SW 1271 (cell line): ENCODE measurements at places on chromosomes 2 and 18.

- no peak for DNase-seq
Observed at GRCh38 chr2:54962935-54963440, 87.3 kb downstream of the RTN4 start.

- DNase-seq = peak; percentile 19
Observed at GRCh38 chr2:65710779-65711295, 278.4 kb upstream of the SPRED2 start.

DNA sequence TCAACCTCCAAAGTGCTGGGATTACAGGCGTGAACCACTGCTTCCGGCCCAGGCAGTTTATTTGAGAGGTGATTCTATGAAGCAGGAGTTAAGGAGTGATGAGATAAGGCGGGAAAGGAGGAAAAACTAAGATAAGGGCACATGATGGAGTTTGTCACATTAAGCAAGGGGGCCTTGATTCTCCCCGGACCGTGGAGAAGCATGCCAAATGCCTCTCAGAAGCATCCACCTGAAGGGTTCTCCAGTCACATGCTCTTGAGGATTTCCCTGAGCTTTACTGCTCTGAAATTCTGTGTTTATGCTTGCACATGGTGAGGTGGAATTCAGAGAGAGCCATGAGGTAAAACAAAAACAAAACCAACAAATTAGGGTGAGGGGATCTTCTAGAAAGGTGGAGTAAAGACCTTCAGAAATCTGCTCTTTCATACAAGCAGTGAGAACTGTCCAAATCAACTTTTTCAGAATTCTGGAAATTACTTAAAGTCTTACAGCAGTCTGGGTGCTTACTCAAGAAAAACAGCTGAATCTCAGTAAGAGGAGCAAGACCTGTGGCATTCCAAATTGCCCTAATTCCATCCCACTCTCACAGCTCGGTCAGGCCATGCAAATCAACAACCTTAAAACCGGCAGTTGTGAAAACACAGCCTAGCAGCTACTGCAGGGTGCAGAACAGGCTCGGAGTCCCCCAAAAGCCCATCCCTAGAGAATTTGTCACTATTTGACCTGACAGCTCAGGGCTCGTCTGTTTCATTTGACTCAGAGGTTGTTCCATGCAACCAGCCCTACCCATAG is 69.1 kb upstream of the CTLA4 start:
- no peak for DNase-seq

DNA sequence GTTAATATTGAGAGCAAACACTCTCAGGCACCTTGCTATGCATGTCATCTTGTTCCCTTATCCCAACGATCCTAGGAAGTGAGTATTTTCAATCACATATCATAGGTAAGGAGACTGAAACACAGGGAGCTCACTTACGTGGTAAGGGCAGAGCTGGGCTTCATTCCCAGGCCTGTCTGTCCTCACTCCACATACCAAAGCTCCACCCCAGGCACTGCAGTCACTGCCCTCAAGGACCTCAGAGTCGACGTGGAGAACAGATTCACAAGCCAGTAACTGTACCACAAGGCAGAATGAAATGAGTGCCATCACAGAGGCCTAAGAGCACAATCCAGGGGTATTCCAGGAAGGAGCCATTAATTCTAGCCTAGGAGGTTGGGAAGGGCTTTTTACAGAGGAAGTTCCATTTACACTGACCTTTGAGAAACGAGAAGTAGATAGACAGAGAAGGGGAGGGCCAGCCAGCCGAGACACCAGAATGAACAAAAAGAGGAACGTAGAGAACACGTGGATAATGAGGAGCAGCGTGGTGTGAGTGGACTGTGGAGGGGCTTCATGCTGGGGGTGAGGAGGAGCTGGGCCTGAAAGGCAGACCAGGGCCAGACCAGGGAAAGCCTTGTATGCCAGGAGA is 48.6 kb downstream of the KIAA2012 start:
- DNase-seq = no peak

- DNase-seq = no peak
Observed at GRCh38 chr18:37313624-37314023, 252.0 kb downstream of the CELF4 start.

- no peak for DNase-seq
Observed at GRCh38 chr18:30754846-30755245, 287.7 kb downstream of the DSC3 start.

DNA sequence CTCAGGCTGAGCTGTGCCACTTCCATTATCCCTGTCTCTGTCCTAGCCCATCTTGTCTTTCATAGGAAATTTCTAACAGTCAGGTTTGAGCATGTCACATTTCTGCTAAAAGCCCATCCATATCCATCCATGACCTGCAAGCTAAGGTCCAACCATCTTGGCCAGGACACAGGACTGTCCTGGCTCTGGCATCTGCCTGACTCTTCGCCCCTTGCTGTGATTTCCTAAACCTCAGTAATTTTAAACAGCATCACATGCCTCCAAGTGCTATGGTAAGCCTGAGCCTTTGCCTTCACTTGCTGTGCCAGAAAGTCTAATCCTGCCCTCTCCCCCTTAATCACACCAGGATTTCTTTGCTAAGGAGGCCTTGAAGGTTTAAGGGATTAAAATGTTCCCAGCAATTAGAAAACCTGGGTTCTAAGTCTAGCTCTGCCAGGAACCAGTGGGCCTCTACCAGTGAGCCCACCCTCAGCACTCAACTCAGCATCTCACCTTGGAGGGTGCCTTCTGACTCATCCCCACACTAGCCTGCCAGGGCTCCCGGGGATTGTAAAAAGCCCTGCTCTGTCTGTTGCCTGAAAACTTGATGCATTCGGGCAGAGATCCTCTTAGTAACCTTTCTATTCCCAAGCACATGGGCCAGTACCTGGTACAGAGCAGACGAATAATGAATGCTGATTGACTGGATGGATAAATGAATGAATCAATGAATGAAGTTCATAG is 411.0 kb downstream of the LRATD1 start:
- no peak for DNase-seq

DNA sequence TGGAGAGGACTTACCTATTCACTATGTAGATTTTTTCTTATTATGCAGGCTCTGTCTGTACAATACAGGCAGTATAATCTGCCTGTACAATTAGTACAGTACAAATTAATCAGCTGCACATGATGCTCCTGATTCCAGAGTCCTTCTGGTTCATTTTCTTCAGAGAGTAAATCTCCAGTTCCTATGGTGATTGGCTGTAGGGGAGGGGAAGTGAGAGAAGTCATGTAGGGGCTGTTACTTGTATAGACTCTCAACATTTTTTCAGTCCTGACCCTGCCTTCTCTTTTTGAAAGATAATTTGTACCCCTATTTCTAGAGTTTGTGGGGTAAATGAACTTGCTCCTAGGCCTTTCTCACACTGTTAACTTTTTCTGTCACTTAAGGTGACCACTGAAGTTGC is 54.5 kb downstream of the PTPN4 start:
- no peak for DNase-seq

DNA sequence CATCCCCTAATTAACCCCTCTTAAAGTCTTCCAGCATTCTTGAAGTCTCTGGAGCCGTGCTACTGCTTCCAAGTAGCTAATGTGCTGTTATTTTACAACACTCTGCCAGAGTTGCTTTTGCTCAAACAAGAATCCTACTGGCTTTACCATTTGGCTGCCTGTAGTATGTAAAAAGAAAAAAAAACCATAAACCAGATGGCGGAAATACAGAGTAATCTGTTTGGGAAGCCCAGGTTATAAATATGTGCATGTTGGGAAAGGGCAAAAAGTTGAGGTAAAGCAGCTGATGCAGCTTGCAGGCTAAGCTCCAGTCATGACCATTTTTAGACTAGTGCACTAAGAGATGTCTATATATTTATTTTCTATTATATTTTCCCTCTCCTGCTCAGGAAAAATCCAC is 313.2 kb upstream of the ETAA1 start:
- DNase-seq = no peak

- no peak for DNase-seq
Observed at GRCh38 chr18:1350931-1351450, 446.3 kb downstream of the ADCYAP1 start.
